ENCODE measurements at places on chromosomes 5 and 9. TPM values are rescaled to one million over a fixed set of nuclear protein-coding genes. Genes with fewer than 3 reads are reported as not detected.

The GAS1 gene
- total RNA-seq, result 2.6 TPM

The FAM174A gene
- 35.3 TPM for total RNA-seq

The PAEP gene
- total RNA-seq, result not detected

The PPIC gene
- 45.0 TPM for total RNA-seq

The FOCAD gene
- 28.4 TPM for total RNA-seq

The CCDC171 gene
- 2.8 TPM for total RNA-seq

The EXD3 gene
- total RNA-seq, result 10.8 TPM

GRCh38 chr5:83219495-83219894 is 142.1 kb downstream of the XRCC4 start:
- peak; percentile 22 for DNase-seq

DNA sequence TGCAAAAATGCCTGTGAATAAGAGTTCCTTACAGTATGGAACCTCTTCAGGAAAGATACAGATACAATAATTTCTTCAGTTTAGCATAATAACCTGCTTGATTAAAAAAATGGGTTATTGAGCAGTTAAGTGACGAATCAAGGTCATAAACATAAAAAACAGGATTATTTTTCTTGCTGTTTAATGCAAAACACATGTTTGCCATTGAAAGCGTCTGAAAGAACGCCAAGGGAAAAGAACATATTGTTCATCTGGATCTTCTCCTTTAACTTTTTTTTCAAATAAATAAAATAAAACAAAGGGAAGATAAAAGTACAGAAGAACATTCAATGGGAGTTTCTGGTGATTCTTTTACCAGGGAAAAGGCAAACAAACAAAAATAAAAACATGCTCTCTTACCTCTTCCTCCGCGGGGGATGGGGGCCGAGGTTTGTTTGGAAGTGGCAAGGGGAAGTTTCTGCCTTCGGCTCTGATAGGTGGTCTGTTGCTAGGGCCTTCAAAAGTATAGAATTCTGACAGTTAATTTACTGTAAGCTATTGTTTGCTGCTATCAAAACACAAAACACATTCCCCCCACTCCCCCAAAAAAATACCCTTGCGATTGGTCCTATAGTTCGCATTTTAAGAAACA is 20.1 kb downstream of the C5orf58 start:
- DNase-seq, result no peak

GRCh38 chr9:70902171-70902570 is 219.2 kb downstream of the TRPM3 start:
- DNase-seq, result peak; percentile 90

GRCh38 chr9:33295571-33295970 is 5.3 kb downstream of the NFX1 start:
- no peak for DNase-seq

GRCh38 chr9:124079176-124079925 is 67.8 kb downstream of the LHX2 start:
- DNase-seq, result no peak

- no peak for DNase-seq
Measured at GRCh38 chr5:105977163-105977562, 1693.6 kb downstream of the EFNA5 start.

DNA sequence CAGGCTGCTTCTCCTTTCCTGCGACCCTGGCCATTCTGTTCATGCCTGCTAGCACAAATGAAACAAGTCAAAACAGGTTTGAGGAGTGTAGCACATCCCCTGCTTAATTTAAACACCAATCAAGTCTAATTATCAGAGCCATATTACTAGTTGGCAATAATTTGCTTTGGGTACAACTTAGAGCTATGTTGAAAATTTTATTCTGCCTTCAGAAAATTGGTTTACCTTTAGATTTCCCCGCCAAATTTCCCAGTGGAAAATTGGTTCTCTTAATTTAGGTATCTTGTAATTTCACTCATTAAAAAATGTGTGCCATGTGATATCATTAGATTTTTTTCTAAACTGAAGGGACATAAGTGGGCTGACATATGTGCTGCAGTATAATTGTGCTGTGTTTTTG is 265.8 kb downstream of the MAST4 start:
- DNase-seq, result no peak

DNA sequence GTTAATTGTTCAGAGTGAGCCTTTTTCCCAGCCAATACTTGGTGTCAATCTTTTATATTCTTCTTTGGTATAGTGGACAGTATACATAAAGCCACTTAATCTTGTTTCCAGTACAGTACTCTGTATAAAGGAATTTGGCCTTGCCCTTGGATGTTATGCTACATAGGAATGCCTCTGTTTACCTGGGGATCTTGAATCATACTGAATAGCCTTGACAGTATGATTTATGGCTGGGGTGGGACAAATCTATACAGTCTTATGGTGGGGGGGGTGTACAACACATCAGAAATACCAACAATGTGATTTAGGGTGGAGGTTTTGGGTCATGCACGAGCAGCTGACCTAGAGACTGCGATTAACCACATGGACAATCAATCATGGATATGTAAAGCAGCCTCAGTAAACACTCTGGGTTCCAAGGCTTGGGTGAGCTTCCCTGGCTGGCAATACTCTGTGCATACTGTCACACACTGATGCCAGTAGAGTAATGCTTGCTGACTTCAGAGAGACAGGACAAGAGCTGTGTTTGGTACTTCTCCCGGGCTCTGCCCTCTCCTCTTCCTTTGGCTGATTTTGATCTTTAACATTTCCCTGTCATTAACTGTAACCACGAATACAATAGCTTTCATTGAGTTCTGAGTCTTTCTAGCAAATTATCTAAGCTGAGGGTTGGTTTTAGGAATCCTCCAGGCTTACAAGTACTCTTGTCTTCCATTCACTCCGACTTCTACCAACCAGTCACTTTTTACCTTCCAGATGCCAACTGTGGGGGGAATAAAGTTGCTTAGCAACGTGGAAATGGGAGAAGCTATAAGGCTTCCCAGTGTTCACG is 84.6 kb downstream of the IARS1 start:
- DNase-seq, result no peak

DNA sequence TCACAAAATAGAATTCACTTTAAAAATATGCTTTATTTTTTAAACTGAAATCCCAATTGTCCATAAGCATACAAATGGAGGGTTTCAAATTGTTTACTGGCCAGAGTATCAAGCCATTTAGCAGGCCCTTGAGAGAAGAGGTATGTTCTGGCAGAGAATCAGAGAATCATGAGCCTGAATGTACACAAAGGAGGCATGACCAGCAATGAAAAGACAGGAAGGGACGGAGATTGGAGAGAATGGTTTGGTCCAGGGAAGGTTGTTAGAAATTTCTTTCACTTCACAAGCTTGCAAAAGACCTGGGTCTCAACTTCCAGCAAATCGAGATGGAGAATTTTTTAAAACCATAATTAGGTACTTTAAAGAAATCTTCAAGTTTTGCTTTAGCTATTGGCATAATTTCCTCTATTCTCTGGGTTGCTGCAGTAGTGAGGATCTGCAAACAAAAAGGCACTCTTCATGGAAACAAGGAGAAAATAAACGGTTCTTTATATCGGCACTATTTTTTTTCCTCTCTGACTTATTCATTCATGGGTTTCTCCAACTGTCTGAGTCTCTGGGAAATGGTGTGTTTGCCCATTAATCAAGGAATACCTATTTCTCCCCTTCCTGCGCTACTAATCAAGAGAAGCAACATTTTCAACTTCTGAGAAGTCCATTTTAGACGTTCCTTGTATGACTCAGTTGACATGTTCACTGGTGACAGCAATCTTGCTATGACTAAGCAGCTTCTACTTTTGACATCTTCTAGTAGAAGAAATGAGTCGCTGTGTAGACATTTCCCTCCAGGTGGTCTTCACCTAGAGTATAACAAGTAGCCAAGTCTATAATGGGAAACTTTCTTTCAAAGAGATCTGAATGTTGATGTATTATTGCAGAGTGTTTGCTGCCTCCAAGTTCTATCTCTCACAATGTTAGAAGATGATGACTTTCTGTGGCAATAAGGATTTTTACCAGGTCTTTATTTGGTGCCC is 23.1 kb upstream of the ERCC6L2 start:
- peak; percentile 90 for DNase-seq

DNA sequence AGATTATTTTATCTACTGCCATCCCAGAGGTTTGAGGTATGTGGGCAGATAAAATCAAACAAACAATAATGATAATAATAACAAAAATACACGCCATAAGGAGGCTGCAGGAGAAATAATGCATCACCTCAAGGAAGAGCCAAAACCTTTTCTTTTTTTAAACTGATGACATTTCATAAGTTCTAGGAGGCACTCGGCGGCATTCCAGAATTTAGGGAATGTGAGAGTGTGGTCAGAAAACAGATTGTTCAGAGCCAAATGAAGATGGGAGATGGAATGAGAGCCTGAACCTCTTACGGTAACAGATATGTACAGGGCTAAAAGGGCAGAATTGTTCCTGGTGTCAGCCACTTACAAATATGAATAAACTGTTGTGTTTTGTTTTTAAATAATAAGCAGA is 615.0 kb upstream of the CHD1 start:
- no peak for DNase-seq

DNA sequence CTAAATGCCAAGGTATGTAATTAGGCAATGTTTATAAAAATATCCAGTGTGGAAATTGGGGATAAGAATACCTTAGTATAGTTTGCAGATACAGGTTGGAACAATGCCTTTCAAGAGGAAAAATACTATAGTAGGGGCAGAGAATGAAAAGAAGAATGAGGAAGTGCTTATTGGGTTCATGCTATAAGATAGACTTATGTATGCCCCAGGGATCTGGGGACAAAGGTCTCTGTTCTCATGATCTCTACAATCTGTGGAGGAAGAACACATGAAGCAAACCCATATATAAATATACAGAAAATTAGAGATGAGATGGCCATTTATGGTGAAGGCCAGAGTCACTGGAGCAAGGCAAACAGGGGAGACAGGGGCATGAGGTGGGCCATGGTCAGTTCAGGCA is 106.5 kb upstream of the DAB2 start:
- no peak for DNase-seq

All from bronchial epithelial cell (primary cell).